CD4-positive, alpha-beta T cell (primary cell): ENCODE measurements at places on chromosomes 4 and X. TPM values are rescaled to one million over a fixed set of nuclear protein-coding genes. Genes with fewer than 3 reads are reported as not detected.

Gene PAGE5
- not detected for total RNA-seq

Gene PAGE4
- total RNA-seq = not detected

Gene TMSB15A
- not detected for total RNA-seq

Gene FGFR3
- total RNA-seq = 0.33 TPM

Gene IL1RAPL2
- not detected for total RNA-seq

Gene BANK1
- total RNA-seq = 0.20 TPM

Gene PFKFB1
- 0.31 TPM for total RNA-seq

Gene UGT2B17
- not detected for total RNA-seq

Gene ATP1B4
- not detected for total RNA-seq

Gene NLRP2B
- total RNA-seq = not detected

Gene C4orf51
- total RNA-seq = not detected

Gene MAGEC2
- total RNA-seq = not detected

Gene PRDM8
- total RNA-seq = 4.2 TPM

Gene PARM1
- total RNA-seq = 0.06 TPM

- H3K4me1 ChIP-seq = peaks cover 3% of the 10 kb centered on the region
- H3K27ac ChIP-seq = no peak overlapping the region
- H3K4me3 ChIP-seq = no peak overlapping the region
- H3K36me3 ChIP-seq = peaks cover 7% of the 10 kb centered on the region
Observed at GRCh38 chr4:53313510-53313909, 52.4 kb downstream of the SCFD2 start.

- H3K27me3 ChIP-seq = no peaks in the 10 kb centered on the region
- no peaks in the 10 kb centered on the region for H3K4me1 ChIP-seq
- H3K36me3 ChIP-seq = no peaks in the 10 kb centered on the region
- H3K4me3 ChIP-seq = no peak overlapping the region
- no peak for DNase-seq
Observed at GRCh38 chr4:20085156-20085555, 166.5 kb upstream of the SLIT2 start.

DNA sequence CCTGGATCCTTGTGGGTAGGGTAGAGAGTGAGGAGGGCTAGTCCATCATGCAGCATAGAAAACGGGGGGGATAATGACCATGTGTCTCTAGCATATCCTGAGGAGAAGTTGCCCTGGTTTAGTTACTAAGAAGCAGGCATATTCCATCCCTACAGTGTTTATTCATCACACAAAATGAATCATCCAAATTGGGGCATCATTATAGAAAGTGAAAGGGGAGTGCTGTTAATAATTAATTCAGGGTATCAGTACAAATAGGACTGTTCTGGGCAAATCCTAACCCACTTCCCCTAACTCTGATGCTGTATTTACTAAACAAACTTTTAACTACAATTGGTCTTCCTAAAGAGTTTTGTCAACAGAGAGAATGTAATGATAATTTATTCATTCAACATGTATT lies 281.1 kb upstream of the ARX start:
- no peak for DNase-seq
- no peaks in the 10 kb centered on the region for H3K36me3 ChIP-seq
- no peak overlapping the region for H3K27ac ChIP-seq
- no peaks in the 10 kb centered on the region for H3K27me3 ChIP-seq

- DNase-seq = no peak
- no peak overlapping the region for H3K27ac ChIP-seq
- H3K36me3 ChIP-seq = peaks cover 3% of the 10 kb centered on the region
Observed at GRCh38 chr4:122912810-122913575, 9.4 kb downstream of the NUDT6 start.

- peak overlapping the region; percentile 92 for H3K27ac ChIP-seq
- peaks cover 10% of the 10 kb centered on the region for H3K36me3 ChIP-seq
- H3K4me3 ChIP-seq = peak overlapping the region; percentile 51
- no peaks in the 10 kb centered on the region for H3K27me3 ChIP-seq
Observed at GRCh38 chrX:129777218-129778030, 2.3 kb upstream of the SASH3 start.

DNA sequence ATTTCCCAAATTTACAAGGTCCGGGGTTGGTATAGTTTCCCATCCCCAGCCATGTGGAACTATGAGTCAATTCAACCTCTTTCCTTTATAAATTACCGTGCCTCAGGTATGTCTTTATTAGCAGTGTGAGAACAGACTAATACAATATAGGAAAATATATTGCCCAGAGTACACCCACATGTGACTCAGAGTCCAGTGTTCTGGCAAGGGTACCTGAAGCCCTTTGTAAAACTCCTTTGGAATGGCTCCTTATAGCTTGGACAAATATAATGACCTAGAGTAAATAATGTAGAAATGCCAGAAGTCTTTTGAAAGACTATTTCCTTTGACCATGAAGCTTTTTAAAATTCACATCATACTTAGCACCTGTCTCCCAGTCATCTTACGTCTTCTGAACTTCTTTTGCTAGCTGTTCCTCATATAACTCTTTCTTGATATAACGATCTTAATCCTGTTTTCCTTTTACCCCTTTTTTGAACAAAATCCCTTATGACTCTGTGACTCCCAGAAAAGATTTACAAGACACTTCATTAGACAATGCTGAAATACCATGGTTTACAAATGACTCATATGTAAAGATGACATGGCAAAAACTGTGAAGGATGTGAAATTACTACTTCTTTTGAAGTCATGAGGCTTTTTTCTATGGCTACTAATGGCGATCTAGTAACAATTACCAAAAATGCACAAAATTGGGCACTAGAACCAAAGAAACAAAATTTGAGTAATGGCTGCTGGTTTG lies 408.9 kb downstream of the NAP1L3 start:
- no peaks in the 10 kb centered on the region for H3K4me1 ChIP-seq
- no peak overlapping the region for H3K27ac ChIP-seq
- no peaks in the 10 kb centered on the region for H3K36me3 ChIP-seq
- no peak overlapping the region for H3K4me3 ChIP-seq
- no peak for DNase-seq

DNA sequence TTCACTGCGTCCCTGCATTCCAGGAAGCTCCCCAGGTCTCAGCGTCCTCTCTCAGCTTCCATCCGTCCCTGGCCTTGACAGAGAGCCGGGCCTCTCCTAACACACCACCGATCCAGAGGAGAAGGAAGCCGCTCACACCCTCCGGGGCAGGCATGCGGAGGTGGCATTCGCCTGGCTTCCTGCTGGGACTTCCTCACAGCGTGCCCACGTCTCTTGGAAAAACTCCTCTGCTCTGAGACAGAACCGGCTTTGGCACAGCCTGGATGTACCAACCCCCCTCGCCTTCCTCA lies 3.2 kb downstream of the CTAG2 start:
- H3K27me3 ChIP-seq = no peaks in the 10 kb centered on the region
- DNase-seq = no peak
- H3K27ac ChIP-seq = no peak overlapping the region
- H3K4me3 ChIP-seq = no peak overlapping the region
- no peaks in the 10 kb centered on the region for H3K4me1 ChIP-seq

- no peak overlapping the region for H3K27ac ChIP-seq
- no peaks in the 10 kb centered on the region for H3K36me3 ChIP-seq
Observed at GRCh38 chr4:156870861-156871260, 100.7 kb downstream of the PDGFC start.

GRCh38 chr4:147482281-147482680 lies 1.4 kb downstream of the EDNRA start:
- peaks cover 2% of the 10 kb centered on the region for H3K4me1 ChIP-seq
- DNase-seq = no peak
- no peak overlapping the region for H3K4me3 ChIP-seq
- H3K27ac ChIP-seq = no peak overlapping the region

DNA sequence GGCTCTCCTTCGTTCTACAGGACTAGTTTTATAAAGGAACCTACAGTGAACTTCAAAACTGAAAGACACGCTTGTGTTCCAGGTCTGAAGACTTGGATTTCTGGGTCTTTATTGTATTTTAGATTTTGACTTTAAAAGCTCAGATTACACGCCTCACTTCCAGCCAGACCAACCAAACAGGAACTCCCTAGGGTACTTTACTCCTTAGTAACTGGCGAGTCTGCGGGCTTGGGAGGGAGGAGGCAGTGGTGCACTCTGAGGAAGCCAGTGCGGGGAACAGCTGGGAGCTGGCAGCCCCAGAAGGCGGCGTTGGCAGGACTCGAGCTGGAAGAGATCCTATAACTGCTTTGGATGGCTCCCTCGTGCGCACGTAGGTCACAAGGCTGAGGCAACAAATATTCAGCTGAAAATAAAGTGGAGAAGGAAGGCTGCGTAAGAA lies 391 bp upstream of the PHKA1 start:
- peak overlapping the region; percentile 10 for H3K4me3 ChIP-seq
- no peaks in the 10 kb centered on the region for H3K27me3 ChIP-seq
- H3K36me3 ChIP-seq = no peaks in the 10 kb centered on the region
- peak; percentile 0 for DNase-seq
- H3K4me1 ChIP-seq = peaks cover 3% of the 10 kb centered on the region

- no peaks in the 10 kb centered on the region for H3K27me3 ChIP-seq
- H3K36me3 ChIP-seq = no peaks in the 10 kb centered on the region
- H3K27ac ChIP-seq = no peak overlapping the region
- no peaks in the 10 kb centered on the region for H3K4me1 ChIP-seq
Observed at GRCh38 chr4:34964613-34965012, 1279.7 kb downstream of the ARAP2 start.

DNA sequence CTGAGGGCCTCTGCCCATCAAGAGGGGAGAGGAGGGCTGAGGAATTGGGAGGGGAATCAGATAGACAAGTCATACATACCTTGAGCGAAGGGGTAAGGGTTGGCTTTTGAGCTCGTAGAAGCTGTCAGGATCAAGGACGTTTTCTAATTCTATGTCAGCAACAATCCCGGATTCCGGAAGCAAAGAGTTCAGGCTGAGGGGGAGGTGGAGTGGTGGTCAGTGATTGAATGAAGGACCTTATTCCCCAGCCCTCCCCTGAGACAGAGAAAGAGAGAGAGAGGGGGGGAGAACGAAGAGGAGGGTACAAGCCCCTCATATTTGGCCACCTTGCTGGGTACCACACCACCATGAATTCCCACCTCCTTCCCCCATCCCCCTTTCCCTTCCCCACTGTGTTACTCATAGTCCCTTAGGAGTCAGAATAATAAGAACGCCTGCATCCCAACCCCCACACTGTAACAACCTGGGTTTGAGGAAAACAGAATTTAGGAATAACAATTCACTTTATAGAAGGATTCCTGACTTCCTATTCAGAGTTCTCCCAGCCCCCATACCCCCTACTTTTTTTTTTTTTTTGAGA lies 2.7 kb downstream of the TFE3 start:
- H3K27ac ChIP-seq = no peak overlapping the region
- H3K4me1 ChIP-seq = peaks cover 42% of the 10 kb centered on the region
- DNase-seq = no peak
- H3K27me3 ChIP-seq = no peaks in the 10 kb centered on the region
- H3K36me3 ChIP-seq = peaks cover 22% of the 10 kb centered on the region

GRCh38 chrX:118773782-118774181 lies 46.4 kb downstream of the IL13RA1 start:
- H3K27ac ChIP-seq = no peak overlapping the region
- no peaks in the 10 kb centered on the region for H3K4me1 ChIP-seq
- no peak overlapping the region for H3K4me3 ChIP-seq
- no peaks in the 10 kb centered on the region for H3K27me3 ChIP-seq

DNA sequence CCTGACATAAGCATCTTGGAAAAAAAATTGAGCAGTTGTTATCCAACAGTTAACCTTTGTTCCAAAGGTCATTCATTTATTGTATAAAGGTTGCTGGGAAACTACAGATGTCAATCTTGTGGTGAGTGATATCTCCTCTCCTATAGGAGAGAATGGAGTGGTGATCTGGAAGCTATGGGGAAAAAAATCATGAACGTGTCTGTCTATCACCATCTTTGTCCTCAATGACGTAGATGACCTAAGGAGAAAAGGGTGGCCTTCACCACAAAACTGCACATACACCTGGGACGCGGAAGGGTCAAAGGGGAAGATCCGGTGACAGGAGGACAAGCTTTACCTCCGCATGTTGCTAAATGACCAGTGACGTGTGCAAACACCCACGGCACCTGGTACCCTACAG lies 27.3 kb downstream of the ASB5 start:
- no peaks in the 10 kb centered on the region for H3K4me1 ChIP-seq
- no peak overlapping the region for H3K4me3 ChIP-seq
- no peak overlapping the region for H3K27ac ChIP-seq

- no peak overlapping the region for H3K4me3 ChIP-seq
- peaks cover 49% of the 10 kb centered on the region for H3K36me3 ChIP-seq
- DNase-seq = no peak
- no peak overlapping the region for H3K27ac ChIP-seq
Observed at GRCh38 chr4:2820216-2820982, 23.2 kb upstream of the ADD1 start.

GRCh38 chr4:70629469-70630090 lies 1.0 kb downstream of the ENAM start:
- no peaks in the 10 kb centered on the region for H3K4me1 ChIP-seq
- H3K27ac ChIP-seq = no peak overlapping the region
- H3K4me3 ChIP-seq = no peak overlapping the region
- DNase-seq = no peak
- H3K36me3 ChIP-seq = no peaks in the 10 kb centered on the region
- H3K27me3 ChIP-seq = no peaks in the 10 kb centered on the region

DNA sequence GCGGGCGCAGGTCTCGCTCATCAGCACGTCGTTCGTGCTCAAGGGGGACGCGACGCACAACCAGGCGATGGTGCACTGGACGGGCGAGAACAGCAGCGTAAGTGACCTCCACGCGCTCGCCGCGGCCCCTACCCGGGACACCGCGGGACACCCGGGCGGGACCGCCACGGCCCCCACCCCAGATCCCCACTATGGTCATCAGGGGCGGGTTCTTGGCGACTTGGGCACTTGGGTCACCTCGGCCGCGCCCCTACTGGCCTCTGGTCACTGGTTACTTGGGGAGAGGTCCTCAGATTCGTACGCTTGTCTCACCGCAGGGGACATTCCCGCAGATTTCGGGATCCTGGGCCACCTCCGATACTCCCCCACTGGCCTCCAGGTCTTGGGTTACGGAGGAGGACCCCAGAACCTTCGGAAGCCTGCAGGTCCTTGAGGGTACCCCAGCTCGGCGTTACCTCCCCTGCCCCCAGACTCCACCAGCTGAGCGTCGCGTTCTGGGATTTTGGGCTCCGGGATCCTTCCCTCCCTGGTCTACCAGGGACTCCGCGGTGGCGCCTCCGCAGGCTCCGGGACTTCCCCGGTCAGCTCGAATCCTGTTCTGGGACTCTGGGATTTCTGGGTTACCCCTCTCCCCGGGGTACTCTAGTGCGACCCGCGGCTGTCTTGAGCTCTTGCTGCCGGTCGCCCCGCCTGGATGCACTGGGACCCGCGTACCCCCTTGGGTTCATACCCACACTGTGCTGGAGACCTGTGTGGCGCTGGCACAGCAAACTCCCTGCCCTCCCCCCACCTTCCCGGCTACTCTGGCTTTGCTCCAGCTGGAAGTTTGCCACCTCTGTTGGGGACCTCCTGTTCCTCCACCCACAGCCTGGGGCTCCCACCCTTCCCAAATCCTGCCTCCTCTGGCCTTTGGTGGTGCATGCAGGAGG lies 956 bp downstream of the SORCS2 start:
- no peak overlapping the region for H3K27ac ChIP-seq
- peaks cover 8% of the 10 kb centered on the region for H3K4me1 ChIP-seq
- no peak for DNase-seq
- H3K4me3 ChIP-seq = no peak overlapping the region
- no peaks in the 10 kb centered on the region for H3K36me3 ChIP-seq
- H3K27me3 ChIP-seq = peaks cover 62% of the 10 kb centered on the region
